ENCODE measurements at places on chromosomes 13 and 19.

DNA sequence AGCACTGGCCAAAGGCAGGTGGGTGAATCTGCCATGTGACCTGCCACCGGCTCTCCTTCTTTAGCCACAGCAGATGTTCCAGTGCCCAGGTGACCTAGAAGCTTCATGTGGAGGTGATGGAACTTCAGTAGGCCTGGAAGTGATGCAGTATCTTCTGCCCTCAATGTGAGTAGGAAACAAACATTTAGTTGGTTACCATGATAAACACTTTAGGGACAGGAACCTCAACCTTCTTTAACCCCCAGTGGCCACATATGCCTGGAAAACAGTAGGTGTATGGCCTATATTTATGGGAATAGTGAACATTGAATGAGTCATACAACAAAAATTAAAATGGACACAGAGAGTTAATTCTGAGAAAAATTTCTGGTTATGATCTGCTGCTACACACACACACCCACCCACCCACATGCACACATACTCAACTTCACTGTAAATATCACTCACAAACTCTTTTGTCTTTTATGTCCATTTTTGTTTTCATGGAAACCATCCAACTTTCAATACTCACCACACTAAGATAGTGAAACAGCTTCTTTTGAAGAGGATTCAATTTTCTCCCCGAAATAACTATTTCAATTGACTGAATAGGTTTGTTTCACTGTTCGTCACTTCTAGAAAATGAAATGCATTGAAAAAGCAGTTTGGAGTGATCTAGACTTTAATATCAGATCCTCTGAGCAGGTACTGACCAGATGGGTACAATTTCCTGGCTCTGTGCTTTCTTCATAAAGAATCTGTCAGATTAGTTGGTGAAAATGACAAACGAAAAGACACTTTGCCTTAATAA, 97.3 kb downstream of the STARD13 start:
- DNase-seq: peak; percentile 48

DNA sequence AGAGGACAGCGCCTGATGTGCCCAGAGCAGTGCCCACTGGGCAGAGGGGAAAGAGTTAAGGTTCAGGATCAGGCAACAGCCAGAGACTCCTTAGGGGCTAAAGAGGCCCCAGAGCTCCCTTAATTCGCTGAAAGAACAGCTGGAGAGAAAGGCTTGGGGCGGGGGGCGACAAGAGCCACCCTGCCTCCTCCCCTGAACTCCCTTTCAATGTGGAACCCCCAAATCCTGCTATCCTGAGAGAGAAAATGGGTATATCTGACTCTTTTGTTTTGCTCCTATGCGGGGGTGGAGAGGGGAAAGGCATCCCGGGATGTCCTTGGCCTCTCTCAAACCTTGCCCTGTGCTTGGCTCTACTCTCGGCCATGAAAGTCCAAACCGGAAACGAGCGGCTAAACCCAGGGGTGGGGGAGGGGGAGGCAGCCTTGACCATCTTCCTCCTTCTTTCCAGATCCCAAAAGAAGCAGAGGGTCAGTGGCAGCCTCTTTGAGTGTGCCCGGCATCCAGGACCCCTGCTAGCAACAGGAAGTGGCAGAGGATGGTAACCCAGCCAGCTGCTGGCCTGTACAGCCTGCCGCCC, 4.7 kb downstream of the PRKACA start:
- no peak for DNase-seq

DNA sequence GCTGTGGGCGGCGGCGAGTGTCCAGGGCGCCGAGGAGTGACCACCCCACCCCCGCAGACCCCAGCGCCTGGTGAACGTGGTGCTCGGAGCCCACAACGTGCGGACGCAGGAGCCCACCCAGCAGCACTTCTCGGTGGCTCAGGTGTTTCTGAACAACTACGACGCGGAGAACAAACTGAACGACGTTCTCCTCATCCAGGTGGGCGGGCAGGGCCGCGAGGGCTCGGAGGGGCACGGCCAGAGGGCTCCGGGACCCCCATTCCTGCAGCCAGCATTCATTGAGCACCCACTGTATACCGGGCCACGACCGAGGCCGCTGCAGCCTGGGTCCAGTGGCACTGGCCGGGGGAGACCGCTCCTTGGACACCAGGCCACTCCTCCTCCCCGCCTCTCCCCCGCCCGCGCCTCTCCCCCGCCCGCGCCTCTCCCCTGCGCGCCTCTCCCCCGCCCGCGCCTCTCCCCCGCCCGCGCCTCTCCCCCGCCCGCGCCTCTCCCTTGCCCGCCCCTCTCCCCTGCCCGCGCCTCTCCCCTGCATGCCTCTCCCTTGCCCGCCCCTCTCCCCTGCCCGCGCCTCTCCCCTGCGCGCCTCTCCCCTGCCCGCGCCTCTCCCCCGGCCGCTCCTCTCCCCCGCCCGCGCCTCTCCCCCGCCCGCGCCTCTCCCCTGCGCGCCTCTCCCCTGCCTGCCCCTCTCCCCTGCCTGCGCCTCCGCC, 3.2 kb downstream of the PRTN3 start:
- no peak for DNase-seq

GRCh38 chr19:54096617-54097106, 3.9 kb downstream of the OSCAR start:
- DNase-seq: peak; percentile 58

DNA sequence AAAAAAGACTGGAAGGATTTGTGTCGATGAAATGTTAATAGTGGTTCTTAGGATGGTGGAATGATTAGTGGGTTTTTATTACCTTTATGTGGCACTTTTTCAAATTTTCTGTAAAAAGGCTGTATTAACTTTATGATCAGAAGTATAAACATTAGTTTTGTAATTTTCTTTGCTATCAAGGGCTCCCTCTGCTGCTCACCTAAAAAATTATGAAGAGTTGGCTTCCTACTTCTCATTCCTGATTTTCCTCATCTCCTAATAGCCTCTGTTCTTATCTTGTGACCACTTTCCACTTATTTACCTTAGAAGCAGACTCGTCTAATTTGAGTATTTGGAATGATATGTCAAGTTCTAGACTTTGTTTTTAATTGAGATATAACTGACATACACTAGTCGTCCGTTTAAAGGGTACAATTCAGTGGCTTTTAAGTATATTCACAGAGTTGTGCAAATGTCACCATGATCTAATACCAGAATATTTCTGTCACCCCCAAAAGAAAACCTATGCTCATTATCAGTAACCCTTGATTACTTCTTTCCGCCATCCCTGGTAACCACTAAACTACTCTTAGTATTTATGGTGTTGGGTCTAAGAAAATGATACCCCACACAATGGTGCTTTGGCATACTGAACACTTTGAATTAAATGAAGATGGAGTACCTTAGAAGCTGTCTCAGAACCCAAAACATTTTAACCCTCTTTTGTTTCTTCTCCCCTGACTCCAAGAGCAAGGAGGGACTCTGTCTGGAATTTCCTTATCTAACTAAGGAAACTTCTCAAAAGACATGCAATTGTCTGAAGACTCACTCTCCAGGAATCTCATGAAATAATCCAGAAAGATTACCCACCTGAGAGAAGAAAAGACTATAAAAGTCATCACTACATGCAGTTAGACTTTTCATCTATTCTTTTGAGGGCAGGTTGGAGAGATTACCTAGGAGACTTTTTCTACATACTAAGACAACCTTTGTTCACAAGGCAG, 311.3 kb downstream of the DLEU7 start:
- peak; percentile 46 for DNase-seq

- no peak for DNase-seq
Measured at GRCh38 chr13:44662515-44662914, 86.4 kb upstream of the TSC22D1 start.

DNA sequence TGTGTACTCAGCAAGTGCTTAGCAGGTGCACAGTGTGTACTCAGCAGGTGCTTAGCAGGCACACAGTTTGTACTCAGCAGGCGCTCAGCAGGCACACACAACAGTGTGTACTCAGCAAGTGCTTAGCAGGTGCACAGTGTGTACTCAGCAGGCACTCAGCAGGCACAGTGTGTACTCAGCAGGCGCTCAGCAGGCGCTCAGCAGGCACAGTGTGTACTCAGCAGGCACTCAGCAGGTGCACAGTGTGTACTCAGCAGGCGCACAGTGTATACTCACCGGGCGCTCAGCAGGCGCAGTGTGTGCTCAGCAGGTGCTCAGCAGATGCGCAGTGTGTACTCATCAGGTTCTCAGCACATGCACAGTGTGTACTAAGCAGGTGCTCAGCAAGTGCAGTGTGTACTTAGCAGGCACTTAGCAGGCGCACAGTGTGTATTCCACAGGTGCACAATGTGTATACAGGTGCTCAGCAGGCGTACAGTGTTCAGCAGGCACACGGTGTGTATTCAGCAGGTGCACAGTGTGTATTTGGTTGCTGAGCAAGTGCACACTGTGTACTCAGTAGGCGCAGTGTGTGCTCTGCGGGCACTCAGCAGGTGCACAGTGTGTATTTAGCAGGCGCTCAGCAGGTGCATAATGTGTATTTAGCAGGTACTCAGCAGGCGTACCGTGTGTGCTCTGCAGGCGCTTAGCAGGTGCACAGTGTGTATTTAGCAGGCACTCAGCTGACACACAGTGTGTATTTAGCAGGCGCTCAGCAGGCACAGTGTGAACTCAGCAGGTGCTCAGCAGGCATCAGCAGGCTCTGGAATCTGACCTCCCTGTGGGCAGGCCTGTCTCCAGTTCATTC, 15.1 kb downstream of the CRTC1 start:
- no peak for DNase-seq

GRCh38 chr19:33506498-33506897, 15.1 kb downstream of the PEPD start:
- no peak for DNase-seq

- peak; percentile 82 for DNase-seq
Measured at GRCh38 chr13:50713523-50714248, 129.8 kb downstream of the DLEU7 start.

- no peak for DNase-seq
Measured at GRCh38 chr19:30450835-30451321, 78.7 kb downstream of the ZNF536 start.

DNA sequence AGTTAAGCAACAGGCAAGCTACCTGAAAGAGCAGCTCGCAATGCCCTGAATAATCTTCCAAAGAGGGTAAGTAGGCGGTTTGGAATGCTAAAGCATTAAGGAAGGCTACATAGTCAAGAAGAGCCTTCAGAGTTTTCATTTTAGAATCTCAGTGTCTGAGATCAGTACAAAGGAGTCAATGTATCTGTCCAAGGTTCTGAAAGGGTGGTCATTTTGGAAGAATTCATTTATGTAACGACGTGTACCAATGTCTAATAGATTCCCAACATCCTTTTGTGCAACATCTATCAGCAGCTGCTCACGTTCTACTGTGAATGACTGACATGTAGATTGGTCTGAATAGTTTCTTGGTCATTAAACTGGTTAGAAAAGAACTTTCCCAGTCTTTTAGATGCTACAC, 15.2 kb downstream of the ZNF665 start:
- no peak for DNase-seq
